ENCODE measurements at places on chromosomes 3 and 15.
A peak's percentile ranks its signal among the peaks of the same experiment; 100 is the strongest.

DNA sequence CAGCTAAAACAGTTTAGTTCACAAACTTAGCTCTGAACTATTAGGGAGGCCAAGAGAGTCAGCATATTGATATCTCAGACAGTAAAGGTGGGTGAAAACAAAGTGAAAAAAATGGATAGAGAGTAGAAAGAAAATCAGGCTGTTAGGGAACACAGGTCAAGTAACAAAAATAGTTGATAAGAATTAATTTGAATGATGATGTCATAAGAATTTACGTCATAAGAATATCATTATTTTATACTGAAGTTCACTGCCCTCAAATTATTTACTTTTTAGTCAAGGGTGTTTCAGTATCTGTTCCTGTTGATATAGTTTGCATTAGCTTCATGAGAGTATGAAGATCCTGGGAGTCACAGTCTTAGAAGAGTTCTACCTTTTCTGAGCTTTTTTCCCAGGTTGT lies 1134.6 kb downstream of the SI start:
- DNase-seq, result no peak

DNA sequence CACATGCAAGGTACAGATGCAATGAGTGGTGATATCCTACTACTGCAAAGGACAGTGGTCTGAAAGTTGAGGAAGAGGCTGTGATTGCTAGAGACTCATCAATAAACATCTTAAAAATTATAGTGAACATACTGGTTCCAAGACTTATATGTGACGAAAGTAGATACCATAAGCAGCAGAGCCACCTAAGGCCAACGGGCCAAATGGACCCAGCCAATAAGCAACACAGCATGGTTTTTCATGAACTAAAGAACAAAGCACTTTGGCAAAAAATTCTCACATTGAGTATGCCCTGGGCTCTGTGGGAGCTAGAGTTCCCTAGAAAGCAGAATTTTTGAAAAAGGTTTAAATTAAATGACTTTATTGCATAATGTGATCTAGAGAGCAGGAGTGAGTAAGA lies 272.1 kb downstream of the SI start:
- no peak for DNase-seq

GRCh38 chr15:64095795-64096667 lies at the start of gene SNX1:
TSS of gene SNX1 (plus strand) at chr15:64095982. CDS start at chr15:64096014, 32 bp downstream.
- peak; percentile 80 for DNase-seq

DNA sequence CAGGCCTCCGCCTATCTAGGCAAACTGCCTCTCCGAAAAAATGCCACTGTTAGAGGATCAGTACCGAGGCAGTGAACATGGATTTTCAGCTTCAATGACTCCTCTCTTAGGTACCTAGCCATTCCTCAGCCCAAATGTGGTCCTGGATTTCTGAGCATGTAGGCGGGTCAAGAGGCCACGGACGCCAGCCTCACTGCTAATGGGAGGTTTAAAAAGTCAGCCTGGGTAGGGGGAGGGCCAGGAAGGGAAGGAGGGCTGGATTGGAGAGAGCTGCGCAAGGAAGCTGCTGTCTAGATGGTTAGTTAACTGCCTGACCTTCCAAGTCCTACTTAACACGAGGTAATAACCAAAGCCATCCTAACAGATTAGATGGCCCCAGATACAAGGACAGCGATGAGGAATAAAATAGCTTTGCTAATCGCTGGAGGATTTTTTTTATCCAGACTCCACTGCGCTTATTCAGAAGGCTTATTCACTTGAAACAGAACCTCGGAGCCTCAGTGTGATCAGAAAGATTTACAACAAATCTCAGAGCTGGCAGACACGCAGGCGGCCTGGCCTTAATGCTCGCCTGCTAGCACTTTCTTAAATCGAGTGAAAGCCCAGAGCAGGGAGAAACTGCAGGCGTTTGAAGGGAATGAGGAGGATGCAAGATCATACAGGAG lies 34.3 kb downstream of the TLE3 start:
- no peak for DNase-seq

GRCh38 chr3:113304856-113305540 lies 93.6 kb downstream of the BOC start:
- no peak for DNase-seq

GRCh38 chr3:188266562-188267274 lies 112.8 kb downstream of the LPP start:
- DNase-seq, result no peak

DNA sequence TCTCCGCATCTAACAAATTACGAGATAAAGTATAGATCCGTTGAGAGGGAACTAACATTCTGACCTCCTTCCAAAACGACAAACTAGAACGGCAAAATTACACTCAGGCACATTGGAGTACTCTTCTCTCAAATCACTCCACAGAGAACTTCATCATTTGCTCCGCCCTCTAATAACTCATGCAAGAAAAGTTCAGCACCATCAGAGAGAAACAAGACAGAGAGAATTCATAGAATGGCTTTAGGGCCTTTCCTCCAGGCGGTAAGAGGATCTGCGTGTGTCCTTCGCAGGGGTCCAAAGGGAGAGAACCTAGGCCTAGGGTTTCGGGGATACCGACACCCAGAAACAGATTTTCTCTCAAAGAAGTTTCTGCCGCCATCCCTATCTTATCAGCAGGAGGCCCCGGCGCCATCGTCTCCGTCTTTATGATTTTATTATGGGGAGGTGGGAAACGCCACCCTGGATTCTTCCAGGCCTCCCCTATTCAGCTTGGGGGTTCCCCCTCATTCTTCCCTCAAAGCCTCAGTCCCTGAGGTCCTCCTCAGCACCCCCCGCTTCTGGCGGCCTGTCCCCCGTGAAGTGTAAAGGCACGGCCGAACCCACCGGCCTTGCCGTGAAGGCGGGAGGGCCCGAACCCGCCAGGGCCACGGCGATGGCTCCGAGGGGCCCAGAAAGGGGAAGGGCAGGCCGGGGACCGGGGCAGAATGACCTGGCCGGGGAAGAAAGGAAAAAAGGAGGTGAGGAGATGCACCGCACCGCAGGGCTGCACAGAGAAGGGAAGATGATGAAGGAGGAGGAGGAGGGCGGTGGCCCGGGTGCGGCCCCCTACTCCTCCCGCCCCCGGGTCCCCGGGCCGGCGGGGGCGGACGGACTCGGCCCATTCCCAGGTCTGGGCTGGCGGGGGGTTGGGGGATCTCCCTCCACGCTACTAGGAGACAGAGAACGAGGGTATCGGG lies 768 bp downstream of the UBXN7 start:
- peak; percentile 14 for DNase-seq

GRCh38 chr3:23654571-23654970 lies 151.2 kb upstream of the UBE2E1 start:
- no peak for DNase-seq
